ENCODE measurements at places on chromosomes 2 and 18. TPM values are rescaled to one million over a fixed set of nuclear protein-coding genes. Genes with fewer than 3 reads are reported as not detected.

RESP18 gene
- not detected for total RNA-seq

DNA sequence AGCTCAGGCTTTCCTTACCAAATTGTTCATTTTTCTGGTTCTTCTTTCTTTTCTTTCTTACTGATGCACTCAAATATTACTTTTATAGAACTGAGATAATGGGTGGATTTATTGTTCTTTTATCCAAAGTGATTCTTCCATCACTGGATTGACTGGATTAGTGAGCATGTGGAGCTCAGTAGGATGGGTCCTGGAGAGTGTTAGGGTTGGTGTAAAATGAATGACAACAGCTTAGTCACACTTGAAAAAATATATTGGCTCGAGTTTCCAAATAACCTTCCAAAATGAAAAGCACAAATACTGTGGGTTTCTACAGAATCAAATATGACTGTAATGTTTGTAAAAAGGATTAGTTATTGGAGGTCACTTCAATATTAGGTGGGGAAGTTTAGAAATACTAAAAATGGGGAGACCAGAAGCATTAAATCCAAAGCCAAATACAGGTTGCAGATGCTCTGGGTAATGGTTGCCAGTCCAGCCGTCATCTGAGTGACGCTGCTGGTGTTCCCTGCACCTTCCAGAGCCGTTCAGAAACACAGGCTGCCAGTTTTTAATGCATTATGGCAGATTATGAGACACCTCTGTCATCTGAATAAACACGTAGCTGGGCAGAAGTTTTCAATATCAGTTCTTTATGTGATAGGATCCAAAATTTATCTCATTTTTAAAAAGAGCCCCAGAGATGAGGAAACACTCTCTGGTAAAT lies 294.8 kb upstream of the NRP2 start:
- H3K4me3 ChIP-seq, result no peak overlapping the region
- H3K4me1 ChIP-seq, result no peaks in the 10 kb centered on the region
- no peak overlapping the region for H3K27ac ChIP-seq
- DNase-seq, result no peak

GRCh38 chr18:9869715-9870430 lies 15.9 kb upstream of the TXNDC2 start:
- peaks cover 4% of the 10 kb centered on the region for H3K36me3 ChIP-seq
- peaks cover 13% of the 10 kb centered on the region for H3K4me1 ChIP-seq
- H3K27ac ChIP-seq, result peak overlapping the region; percentile 19
- no peak for DNase-seq
- peaks cover 9% of the 10 kb centered on the region for H3K27me3 ChIP-seq

DNA sequence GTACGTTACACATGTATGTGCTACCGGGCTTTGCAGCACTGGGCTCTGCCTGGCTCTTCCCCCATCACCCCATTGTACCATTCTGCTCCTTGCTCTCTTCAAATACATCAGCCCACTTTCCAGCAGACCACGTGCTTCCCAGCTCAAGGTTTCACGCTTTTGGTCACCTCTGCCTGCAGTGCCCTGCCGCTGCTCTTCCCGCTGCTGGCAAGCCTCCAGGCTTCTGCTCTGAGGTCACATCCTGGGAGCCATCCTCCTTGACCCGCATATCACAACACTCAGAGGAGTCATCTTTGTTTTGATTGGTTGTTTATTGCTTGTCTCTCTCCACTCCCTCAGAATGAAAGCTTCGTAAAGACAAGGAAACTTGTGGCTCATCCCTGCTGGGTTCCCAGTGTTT lies 34.1 kb downstream of the KIF5C start:
- peaks cover 2% of the 10 kb centered on the region for H3K36me3 ChIP-seq
- H3K4me1 ChIP-seq, result no peaks in the 10 kb centered on the region
- no peak for DNase-seq
- H3K27me3 ChIP-seq, result no peaks in the 10 kb centered on the region
- H3K4me3 ChIP-seq, result no peak overlapping the region
- no peak overlapping the region for H3K27ac ChIP-seq

- H3K4me1 ChIP-seq, result peaks cover 39% of the 10 kb centered on the region
- no peak overlapping the region for H3K4me3 ChIP-seq
- peaks cover 2% of the 10 kb centered on the region for H3K36me3 ChIP-seq
- peak overlapping the region; percentile 33 for H3K27ac ChIP-seq
- no peaks in the 10 kb centered on the region for H3K27me3 ChIP-seq
Observed at GRCh38 chr2:204550751-204551511, 5.7 kb downstream of the PARD3B start.

DNA sequence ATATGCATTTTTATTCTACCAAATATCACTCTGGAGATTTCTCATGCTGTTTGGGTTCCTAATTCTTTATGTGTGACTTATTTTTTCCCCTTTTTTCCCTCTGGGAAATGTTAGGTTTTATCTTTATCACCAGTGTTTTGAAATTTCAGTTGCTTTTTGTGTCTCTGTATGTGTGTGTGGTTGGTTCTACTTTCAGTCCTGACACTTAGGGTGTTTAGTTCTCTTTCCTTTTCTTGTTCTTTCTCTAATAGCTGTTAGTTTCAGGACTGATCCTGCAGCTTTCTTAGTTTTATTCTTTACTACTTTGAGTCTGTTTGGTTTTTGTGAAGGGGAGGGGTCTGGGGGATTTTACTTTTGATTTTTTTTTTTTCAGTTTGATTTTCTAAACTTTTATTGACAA lies 23.1 kb downstream of the PPM1B start:
- DNase-seq, result no peak
- peaks cover 8% of the 10 kb centered on the region for H3K4me1 ChIP-seq
- peaks cover 12% of the 10 kb centered on the region for H3K36me3 ChIP-seq
- H3K27ac ChIP-seq, result no peak overlapping the region
- H3K4me3 ChIP-seq, result no peak overlapping the region

DNA sequence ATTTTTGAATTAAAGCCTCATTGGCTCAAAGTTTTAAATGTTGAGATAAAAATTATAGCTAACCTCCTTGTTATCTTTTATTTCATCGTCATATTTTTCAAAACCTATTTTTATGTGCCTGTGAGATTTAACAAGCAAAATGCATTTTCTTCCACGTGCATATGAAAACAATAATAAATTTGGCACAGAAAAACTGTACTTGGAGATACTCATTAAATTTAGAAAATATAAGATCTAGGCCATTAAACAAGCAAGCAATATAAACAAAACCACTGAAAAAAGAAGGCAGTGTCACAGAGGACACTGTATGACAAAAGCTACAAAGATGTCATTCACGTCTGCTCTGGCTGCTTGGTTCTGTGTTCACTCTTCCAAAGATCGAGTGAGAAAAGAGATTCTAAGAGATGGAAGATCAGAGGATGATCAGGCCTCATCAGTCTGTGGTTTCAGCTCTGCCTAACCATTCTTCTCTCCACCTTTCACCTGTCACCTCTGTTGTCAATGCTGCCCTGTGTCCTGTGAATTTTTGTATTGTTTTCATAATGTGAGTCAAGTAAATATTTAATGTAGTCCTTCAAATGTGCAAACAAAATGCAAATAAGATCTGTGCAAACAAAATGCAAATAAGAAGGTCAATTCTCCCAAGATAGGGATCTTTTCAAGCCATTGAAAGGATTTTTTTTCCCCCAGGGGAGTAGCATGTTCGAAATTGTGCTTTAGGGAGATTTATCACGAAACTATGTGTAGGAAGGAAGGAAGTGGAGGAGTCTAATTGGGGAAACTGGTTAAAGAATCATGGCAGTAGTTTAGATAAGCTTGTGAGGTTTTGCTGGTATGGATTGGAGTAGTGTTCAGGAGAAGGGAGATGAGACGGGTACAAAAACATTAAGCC lies 138.7 kb upstream of the RBMS1 start:
- H3K27me3 ChIP-seq, result no peaks in the 10 kb centered on the region
- H3K27ac ChIP-seq, result no peak overlapping the region
- no peak overlapping the region for H3K4me3 ChIP-seq

DNA sequence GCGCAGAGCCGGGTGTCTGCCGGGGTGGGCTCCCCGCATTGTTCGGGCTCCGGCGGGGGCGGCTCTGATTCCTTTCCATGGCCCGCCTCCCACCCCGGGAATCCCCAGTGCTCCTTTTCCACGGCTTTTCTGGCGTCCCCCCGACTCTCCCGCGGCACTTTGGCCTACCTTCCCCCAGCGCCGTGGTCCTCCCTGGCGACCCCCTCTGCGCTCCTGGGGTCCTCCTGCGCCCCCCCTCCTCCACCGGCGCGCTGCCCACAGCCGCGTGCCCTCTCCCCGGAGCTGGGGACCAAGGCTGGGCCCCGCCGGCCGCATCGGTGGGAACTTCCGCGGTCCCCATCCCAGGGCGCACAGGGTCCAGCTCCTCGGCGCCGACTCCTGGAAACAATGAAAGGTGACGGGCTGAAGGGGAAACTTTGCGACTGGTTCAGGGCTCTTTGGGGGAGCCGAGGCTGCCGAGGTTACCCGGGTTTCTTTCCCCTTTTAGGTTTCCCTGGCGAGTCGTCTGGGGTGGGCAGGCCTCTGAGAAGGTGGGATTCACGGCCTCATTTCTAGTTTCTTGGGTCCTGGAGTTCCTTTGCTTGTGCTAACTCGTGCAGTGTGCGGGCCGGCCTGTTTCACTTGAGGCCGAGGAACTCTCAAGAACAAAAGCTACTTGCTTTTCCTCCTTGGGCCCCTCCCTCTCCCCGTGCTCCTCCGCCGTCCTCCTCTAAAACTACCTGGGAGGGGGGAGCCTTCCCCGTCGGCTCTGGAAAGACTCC lies 2.2 kb downstream of the TGIF1 start:
- H3K27ac ChIP-seq, result peak overlapping the region; percentile 98
- H3K27me3 ChIP-seq, result no peaks in the 10 kb centered on the region
- peaks cover 50% of the 10 kb centered on the region for H3K4me1 ChIP-seq
- peak; percentile 28 for DNase-seq
- peak overlapping the region; percentile 96 for H3K4me3 ChIP-seq

DNA sequence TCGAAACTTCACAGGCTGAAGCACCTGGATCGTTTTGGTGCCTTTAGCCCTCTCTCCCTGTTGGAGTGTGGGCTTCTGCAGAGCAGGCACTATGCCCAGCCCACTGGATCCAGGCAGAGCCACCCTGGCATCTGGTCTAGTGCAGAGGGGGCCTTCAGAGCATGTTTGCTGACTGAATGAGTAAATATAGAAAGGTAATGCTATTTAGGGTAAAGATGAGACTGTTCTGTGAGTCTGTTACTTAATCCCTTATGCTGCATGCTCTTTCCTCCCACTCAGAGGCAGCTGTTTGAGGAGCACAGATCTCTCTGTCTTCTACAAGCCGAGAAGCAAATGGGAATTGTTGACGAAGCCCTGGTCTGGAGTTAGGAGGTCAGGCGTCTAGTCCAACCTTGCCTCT lies 130.2 kb downstream of the RGPD3 start:
- H3K4me3 ChIP-seq, result no peak overlapping the region
- no peak for DNase-seq
- peaks cover 2% of the 10 kb centered on the region for H3K4me1 ChIP-seq
- no peak overlapping the region for H3K27ac ChIP-seq
- H3K27me3 ChIP-seq, result peaks cover 13% of the 10 kb centered on the region
- no peaks in the 10 kb centered on the region for H3K36me3 ChIP-seq

Data from progenitor cell of endocrine pancreas (in vitro differentiated cells).